ENCODE measurements at places on chromosomes 1 and 21.

DNA sequence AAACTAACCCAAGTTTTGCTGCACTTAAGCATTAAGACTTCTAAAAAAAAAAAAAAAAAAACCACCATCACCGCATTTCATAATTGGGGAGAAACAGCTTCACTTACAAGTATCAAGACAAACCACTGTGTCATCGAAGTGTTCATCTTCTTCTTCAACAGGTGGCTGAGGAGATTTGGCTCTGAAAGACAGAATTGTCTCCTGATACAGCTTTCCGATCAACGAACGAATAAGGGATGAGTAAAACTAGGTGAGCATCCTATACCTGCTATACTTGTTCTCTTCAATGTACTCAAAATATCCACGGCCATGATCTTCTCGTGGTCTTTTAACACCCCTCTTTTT lies 2.0 kb downstream of the HNRNPU start:
- DNase-seq: no peak

- peak; percentile 8 for DNase-seq
Measured at GRCh38 chr1:236868625-236869467, 73.8 kb downstream of the MTR start.

DNA sequence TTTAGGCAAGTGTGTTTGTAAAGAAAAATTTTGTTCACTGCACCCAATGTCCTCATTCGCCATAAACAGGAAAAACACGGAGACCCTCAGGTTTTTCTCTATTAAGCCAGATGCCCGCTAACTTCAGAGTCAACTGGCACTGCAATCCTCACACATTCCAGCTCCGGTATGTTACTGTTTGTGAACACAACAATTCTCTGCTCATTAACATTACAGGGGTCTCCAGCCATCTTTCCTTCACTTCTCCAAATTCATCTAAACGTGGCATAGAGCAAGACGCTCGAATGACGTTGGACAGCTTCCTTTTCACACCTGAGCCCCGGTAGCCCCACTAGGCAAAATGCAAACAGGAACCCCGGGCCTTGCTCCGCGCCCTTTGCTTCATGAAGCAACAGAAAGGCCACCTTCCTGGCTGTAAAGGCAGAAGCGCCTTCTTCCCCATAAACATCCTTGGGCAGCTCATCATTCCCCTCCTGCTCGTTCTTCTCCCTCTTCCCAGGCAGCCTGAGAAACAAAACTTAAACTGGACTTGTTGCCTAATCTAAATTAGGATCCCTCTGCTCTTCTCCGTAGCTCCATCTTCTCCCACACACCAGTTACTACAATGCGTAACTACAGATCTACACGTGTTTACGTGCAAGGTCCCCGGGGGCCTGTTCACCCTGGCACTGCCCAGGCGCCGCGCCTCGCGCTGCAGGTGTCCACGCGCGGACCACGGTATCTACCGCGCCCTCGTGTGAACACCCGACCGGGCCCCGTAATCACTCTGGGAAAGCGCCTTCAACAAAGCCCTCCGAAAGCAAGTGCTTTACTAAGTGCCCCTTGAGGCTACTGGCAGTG lies 1.2 kb downstream of the LBR start:
- DNase-seq: no peak

DNA sequence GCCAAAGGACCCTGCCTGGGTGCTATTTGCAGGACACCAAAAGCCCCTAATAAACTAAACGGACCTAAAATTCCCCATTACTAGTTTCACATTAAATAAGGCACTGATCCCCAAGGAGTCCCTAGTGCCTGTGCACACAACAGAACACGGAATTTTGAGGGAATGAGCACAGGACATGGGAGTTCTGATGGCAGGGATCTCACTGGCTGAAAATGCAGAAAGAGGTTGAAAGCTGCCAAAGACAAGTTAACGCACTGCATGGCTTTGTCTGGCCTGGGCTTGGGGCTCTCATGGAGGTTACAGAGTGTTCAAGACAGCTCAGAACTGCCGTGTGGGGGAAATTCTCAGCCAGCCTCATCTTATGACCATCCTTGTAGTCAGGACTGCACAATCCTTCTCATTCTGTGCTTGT lies 15.6 kb upstream of the ATP1B1 start:
- no peak for DNase-seq

DNA sequence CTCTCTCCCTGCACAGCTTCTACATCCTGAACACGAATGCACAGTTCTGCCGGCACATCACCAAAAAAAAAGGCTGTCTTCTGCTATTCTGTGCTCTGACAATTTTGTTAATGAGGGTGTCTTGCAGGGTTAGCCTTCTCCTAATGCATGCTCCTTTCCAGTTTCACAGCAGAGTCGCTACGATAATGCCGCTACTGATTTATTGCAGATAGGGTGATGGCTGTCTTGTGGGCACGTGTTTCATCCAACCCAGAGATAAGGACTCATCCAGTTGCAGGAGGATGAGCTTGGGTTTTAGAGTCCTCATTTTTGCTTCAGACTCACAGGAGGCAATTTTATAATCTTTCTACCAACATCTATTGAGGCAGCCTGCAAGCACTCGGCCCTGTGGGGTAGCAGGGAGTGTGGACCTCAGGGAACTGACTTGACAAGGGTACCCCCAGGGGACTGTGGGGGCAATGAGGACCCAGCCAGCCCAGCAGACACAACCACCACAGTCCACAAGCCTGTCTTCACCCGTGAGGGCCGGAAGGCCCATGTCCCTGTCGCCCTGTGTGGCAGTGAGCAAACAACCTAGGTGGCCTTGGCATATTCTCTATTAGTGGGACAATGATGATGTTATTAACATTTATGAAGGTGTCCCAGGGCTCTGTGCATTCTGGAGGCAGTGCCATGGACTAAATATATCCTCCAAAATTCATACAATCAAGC lies 15.4 kb upstream of the UTS2 start:
- DNase-seq: no peak

Measured in right lung (tissue), 10 donors.